H54 (cell line): ENCODE measurements at places on chromosomes 11 and 22.
A peak's percentile ranks its signal among the peaks of the same experiment; 100 is the strongest.

DNA sequence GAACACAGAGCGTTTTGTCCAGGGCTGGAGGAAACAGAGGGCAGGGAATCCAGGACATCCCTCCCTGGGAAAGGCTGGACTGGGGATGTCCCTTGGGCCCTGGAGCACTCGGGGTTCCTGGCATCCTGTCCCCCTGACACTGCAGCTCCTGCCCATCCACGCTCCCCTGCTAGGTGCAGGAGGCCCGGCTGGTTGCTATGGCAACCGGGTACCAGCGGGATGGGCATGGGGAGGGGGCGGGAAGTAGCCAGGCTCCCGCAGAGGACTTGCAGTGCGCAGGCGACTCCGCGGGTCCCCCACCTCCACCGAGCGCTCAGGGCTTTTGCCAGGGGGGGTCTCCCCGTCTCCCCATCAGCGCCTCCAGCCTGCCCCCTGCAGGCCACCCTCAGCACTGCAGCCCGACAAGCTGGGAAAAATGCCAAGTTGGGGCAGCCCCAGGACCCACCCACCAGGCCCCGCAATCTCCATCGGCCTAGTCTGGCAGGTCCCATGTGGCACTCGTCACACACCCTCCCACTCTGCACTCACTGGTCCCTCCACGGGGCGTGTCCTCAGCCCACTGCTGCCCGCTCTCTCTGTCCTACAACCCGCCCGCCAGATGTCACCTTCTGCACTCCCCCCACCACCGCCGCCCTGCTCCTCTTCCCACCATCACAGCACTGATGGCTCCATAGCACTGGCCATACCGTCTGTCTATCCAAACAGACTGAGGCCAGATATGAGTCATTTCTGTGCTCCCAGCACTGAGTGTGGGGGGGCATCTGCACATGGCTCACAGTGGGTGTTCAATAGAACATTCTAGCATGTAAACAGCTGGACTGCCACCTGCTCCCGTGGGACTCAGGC is 31.5 kb downstream of the KIAA0930 start:
- peak; percentile 29 for DNase-seq

GRCh38 chr11:84922836-84923235 is 704.3 kb downstream of the DLG2 start:
- no peak for DNase-seq

DNA sequence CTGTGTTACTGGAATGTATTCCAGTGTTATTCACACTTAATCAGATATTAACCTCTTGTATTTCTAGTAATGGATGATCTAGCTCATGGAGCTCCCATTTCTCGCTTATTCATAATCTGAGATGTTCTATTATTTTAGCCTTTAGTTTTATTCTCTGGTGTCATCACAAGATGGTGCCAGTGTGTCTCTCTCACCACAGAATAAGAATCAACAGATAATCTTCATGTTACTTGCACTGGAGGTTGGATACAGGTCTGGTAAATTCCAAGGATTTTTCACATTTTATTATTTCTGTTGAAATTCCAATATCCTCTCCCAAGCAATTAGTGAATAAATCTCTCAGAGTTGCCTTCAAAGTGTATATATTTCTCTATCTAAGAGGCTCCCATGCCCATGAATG is 74.6 kb downstream of the CASP12 start:
- DNase-seq = no peak

- no peak for DNase-seq
These were observed 1272.1 kb downstream of the BRD1 start for GRCh38 chr22:48555606-48556005.

GRCh38 chr11:393219-394033 is 583 bp upstream of the PKP3 start:
- peak; percentile 100 for DNase-seq

GRCh38 chr11:15519124-15519791 is 404.5 kb downstream of the INSC start:
- no peak for DNase-seq

- DNase-seq = peak; percentile 90
These were observed 26.3 kb upstream of the GNB1L start for GRCh38 chr22:19880786-19881569.

GRCh38 chr11:106061249-106061784 is 15.8 kb downstream of the KBTBD3 start:
- no peak for DNase-seq

- no peak for DNase-seq
These were observed 13.3 kb downstream of the ZDHHC5 start for GRCh38 chr11:57681168-57681567.

- no peak for DNase-seq
These were observed 31.3 kb downstream of the JAM3 start for GRCh38 chr11:134100171-134100570.
